ENCODE measurements at places on chromosomes 5 and 9.

- DNase-seq: no peak
Measured at GRCh38 chr5:53501054-53501453, 20.6 kb downstream of the FST start.

GRCh38 chr5:32848681-32849080 is 137.6 kb downstream of the NPR3 start:
- DNase-seq: no peak

DNA sequence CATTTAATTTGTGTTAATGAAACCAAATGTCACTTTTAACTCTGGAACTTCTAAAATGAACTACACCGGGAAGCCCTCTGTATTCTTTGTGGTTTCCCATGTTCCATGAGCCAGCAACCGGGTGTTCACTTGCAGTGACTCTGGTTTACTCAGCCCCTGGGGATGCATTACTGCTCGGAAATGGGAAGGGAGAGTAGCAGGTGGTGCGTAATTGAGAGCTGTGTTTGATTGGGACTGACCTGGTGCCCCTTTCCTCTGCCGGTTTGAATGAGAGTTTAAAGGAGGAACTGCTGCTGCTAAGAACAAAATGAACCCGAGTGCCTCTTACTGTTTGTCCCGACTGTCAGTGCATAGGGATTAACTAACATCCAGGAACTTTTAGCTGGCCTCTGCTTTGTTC is 100.1 kb upstream of the DHFR start:
- DNase-seq: peak; percentile 62

GRCh38 chr9:15371448-15371845 is 51.2 kb upstream of the SNAPC3 start:
- no peak for DNase-seq

DNA sequence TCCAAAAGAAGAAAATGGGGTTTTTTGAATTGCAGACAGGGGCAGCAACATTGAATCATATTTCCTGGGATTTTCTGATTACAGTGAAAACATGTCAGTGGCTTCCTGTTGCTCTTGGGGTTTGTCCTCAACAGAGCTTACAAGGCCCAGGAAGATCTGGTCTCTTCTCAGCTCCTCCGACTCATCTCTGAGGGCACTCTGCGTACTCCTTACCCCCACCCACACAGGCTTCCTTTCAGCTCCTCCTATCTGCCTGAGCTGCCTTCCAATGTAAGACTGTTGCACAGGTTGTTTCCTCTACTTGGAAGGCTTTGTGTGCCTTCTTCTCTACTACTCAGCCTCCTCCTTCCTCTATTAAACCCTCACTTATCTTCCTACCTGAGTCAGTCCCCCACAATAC is 245.1 kb upstream of the MEF2C start:
- peak; percentile 18 for DNase-seq

DNA sequence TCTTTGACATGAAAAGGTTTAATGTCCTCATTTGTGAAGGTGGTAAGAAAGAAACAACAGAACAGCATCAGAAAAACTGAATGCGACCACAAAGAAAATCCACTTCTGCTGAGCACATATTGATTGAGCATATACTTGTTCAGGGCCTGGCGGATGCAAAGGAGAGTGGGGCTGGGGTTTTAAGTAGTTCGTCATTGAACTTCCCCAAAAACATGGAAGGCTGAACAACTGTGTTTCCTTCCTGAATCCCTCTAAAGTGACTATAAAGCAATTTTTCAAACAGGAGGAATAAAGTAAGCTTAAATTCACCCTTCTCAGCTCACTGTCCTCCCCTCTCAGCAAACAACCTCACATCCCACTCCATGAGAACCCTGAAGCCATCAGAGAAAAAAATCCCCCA is 262.9 kb downstream of the AGTPBP1 start:
- no peak for DNase-seq

GRCh38 chr5:39850291-39850690 is 425.5 kb upstream of the DAB2 start:
- DNase-seq: no peak

DNA sequence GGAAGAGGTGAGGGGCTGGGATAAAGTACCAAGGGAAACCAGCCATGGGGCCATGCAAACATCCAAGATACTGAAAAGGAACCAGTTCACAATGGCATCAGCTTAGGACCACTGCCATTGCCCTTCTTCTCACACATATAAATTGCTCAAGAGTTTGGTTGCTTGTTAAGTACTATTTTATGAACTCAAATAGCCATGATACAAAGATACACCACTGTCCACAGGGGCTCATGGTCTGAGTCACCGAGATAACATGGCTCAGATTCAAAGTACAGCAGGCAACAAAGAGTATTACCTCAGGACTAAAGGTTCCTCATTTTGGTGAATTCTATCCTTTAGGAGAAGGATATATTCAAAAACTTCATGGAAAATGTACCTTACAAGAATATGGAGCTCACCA is 55.6 kb downstream of the FANCC start:
- DNase-seq: no peak

DNA sequence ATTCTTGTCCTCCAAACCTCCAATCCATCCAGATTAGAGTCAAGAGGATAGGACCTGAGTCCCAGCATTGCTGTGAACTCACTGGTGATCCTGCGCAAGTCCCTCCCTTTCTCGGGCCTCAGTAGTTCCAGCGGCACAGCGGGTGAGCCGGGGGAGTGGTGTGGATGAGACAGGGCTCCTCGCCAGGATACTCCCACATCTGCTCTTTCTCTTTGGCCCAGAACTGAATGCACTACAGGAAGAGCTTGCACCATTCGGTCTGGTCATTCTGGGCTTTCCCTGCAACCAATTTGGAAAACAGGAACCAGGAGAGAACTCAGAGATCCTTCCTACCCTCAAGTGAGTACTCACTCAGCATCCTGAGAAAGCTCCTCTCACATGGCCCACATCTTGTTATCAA is 6.3 kb downstream of the GPX3 start:
- no peak for DNase-seq

DNA sequence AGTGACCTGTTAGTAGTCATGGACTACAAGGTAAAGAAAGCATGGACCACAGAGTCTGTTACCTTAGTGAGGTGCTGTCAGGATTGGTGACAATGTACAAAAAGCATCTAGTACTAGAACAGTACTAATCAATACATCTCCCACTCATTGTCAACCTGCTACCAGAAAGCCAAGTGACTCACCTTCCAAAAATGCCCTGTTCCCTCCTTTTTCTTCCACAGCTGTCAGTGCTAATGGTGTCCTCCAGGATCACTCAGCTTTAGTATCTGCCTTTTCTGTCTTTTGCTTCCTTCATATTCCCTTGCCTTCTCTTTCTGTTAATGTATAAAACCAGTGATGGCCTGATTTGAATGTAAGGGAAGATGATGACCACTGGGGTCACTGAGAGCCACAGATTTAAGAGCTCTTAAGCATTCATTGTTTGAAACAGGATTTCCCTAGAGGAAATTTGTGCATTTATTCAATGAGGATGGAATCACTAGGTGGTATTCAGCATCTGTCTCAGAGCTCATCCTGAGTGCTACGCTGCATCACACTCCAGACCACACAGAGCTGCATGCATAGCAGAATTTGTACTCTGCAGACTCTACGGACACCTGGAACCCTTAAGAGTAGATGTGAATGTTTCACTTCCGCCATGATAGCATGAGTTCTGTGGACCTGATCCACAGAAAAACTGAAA is 71.0 kb downstream of the SV2C start:
- no peak for DNase-seq

DNA sequence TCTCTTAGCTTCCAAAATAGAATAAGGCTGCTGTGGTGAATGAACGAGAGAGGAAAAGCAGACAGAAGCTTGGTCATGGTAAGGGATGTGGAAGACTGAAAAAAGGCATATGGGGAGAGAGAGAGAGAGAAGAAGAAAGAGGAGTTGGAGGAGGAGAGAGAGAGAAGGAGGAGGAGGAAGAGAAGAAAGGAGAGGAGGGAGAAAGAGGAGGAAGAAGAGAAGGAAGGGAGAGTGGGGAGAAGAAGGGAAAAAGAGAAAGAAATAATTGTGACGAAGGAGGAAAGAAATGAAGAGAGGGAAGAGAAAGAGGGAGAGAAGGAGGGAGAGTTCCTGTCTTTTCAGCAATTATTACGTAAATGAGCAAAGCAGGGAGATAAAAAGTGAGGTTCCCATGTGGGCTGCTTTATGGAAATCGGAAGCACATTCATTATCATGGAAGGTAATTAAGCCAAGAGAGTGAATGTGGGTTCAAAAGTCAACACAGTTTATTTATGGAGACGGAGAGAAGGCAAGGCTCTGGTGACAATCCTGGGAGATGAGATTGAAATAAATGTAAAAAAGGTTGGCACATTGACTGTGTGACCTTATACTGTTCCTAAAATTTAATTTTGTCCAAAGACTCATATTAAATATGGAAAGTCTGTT is 611.2 kb downstream of the KIF4B start:
- DNase-seq: no peak

GRCh38 chr5:132422720-132423437 is 53.4 kb downstream of the SLC22A5 start:
- DNase-seq: peak; percentile 81

GRCh38 chr9:132288966-132289365 is 65.8 kb downstream of the SETX start:
- DNase-seq: no peak

GRCh38 chr5:136192015-136192525 is 892 bp downstream of the SMIM32 start:
- DNase-seq: peak; percentile 26

DNA sequence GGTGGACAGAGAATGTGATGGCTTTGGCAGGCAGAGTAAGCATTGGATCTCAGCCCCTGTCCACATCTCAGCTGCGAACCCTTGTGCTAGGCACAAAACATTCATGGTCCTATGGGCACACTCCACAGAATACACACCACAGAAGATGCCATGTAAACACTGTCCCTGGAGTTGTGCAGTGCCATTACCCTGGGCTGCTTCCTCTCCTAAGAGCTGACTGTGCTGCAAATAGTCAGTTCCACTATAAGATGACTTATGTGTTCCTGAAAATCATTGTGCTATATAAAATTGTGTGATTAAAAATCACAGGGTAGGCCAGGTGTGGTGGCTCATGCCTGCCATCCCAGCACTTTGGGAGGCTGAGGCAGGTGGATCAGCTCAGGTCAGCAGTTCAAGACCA is 31.9 kb upstream of the ATP6V1G1 start:
- no peak for DNase-seq

GRCh38 chr9:98740226-98740881 is 31.6 kb upstream of the GABBR2 start:
- DNase-seq: peak; percentile 54

- no peak for DNase-seq
Measured at GRCh38 chr9:23728736-23729135, 97.3 kb downstream of the ELAVL2 start.

DNA sequence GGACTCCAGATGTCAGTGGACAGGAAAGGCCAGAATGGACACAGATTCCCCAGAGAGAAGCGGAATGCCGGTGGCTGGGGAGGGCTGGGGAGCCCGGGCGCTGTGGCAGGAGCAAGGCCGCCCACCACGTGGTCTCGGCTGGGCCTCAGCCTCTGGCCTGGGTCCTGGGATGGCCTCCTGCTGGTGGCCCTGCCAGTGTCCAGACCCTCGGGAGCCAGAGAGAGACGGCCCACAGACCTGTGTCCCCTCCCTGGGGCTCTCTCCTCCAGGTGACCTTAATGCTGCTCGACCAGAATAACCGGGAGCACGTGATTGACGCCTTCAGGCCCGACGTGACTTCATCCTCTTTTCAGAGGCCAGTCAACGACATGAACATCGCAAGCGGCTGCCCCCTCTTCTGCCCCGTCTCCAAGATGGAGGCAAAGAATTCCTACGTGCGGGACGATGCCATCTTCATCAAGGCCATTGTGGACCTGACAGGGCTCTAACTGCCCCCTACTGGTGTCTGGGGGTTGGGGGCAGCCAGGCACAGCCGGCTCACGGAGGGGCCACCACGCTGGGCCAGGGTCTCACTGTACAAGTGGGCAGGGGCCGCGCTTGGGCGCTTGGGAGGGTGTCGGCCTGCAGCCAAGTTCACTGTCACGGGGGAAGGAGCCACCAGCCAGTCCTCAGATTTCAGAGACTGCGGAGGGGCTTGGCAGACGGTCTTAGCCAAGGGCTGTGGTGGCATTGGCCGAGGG is 19.0 kb downstream of the FBXW5 start:
- no peak for DNase-seq

GRCh38 chr5:51902512-51902911 is 519.3 kb downstream of the ISL1 start:
- DNase-seq: no peak

GRCh38 chr5:76552546-76552945 is 70.7 kb downstream of the F2RL2 start:
- DNase-seq: no peak

DNA sequence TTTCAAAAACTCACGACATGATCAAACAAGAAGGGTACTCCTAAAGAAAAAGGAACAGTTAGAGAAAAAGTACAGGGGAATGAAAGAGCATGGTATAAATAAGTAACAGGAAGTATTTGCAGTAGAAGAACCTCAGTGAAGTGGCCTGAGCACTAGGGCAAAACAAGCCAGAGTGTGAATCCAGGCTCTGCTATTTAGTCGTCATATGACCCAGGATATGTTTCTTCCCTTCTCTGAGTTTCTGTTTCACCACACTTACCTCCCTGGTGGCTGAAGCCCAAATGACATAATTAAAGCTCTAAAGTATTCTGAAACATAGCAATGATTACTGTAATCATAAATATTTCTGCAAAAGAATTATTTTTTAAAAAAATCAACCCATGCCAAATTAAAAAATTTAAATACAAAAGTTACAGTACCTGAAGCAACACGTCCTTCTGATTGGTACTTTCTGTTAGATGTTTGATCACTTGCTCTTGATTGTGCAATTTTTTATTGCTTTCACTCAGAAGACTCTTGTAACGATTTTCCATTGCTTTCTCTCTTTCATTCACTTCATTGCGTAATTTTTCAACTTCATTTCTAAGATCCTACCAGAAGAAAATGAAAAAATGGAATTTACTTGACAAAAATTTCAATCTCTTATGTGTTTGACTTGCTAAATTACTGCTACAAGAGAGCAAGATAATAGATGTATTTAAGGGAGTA is 88.9 kb downstream of the CDK5RAP2 start:
- no peak for DNase-seq

- peak; percentile 98 for DNase-seq
Measured at GRCh38 chr5:139669662-139670368, 21.7 kb downstream of the CXXC5 start.

- no peak for DNase-seq
Measured at GRCh38 chr9:99389087-99390033, 167.3 kb downstream of the SEC61B start.

- no peak for DNase-seq
Measured at GRCh38 chr5:151885138-151885908, 39.3 kb downstream of the GLRA1 start.

Data from common myeloid progenitor, CD34-positive (primary cell).